ENCODE measurements at places on chromosomes 12 and 14.

- no peak for DNase-seq
Measured at GRCh38 chr14:58274881-58275280, 23.5 kb upstream of the ARID4A start.

- DNase-seq: no peak
Measured at GRCh38 chr14:34650786-34651584, 21.0 kb upstream of the SNX6 start.

- no peak for DNase-seq
Measured at GRCh38 chr12:11707535-11707934, 58.1 kb downstream of the ETV6 start.

- no peak for DNase-seq
Measured at GRCh38 chr14:104673481-104673880, 15.9 kb upstream of the INF2 start.

DNA sequence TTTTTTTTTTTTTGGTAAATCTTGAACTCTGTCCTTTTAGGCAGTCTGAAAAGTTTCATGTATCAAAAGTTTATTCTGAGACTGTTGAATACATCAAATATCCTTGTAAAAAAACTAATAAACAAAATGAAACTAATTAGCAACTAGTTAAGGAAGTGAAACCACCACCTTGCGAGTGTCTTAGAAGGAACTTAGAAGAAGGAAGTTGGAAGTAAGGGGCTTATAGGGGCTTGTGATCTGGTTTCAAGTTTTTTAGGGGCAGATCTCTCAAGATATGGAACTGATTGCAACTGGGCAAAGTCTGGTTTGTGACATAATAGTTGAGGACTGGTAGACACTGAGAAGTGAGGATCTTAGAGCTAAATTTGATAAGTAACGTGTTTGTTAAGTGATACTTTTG is 748.8 kb downstream of the C12orf50 start:
- DNase-seq: no peak

- DNase-seq: no peak
Measured at GRCh38 chr12:124486346-124486963, 81.0 kb downstream of the NCOR2 start.
